ENCODE measurements at places on chromosomes 6 and 20.

DNA sequence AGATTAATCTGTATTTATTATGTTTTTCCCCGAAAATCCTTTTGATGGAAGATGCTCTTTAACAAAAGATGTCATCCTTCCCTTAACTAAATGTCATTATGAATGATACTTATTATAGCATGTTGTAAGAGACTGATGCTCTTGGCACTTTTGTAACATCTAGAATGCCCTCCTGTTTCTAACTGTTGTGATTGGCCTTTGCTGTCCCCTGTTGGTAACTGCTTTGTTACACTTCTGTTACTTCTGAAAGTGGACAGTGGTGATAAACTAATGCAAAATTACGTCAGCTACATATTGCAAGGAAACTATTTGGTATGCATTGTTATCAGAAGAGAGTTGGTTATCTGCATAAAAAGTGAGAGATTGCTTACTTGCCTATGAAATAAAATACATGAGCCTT lies 5.8 kb downstream of the TTK start:
- DNase-seq, result no peak

DNA sequence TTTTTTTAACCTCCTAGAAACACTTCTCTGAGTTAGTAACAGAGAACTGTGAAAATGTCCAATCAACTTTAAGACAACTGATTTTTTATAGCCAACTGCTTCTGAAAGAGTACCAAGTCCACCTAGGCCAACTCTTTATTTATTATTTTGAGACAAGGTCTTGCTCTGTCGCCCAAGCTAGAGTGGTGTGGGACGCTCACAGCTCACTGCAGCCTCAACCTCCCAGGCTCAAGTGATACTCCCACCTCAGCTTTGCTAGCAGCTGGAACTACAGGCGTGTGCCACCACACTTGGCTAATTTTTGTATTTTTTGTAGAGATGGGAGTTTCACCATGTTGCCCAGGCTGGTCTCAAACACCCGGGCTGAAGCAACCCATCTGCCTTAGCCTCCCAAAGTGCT lies 331.6 kb downstream of the RNGTT start:
- no peak for DNase-seq

DNA sequence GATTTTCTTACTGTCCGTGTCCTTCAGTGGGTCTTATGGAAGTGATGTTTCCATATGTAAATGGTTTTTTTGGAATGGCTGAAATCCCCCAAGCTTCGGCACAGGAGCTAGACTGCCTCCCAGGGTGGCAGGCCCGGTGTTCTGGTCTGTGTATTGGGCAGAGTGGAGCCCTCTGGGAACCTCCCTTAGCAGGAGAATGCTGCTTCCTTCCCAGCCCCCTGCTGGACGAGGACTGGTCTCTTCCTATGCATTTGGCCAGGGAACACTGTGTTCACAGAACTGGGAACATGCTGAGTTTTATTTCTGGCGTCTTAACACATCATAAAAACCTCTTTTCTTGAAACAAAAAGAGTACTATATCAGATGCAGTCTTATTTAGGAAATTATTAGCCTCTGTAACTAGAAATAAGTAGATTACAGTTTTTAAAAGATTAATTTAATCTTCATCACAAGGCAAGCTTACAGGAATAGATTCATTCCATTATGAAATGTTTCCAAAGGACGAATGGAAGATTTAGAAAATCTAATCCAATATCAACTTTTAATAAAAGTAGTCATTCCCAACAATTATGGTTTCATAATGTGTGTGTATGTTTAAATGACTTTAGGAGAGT lies 56.6 kb downstream of the SYTL3 start:
- peak; percentile 60 for DNase-seq

DNA sequence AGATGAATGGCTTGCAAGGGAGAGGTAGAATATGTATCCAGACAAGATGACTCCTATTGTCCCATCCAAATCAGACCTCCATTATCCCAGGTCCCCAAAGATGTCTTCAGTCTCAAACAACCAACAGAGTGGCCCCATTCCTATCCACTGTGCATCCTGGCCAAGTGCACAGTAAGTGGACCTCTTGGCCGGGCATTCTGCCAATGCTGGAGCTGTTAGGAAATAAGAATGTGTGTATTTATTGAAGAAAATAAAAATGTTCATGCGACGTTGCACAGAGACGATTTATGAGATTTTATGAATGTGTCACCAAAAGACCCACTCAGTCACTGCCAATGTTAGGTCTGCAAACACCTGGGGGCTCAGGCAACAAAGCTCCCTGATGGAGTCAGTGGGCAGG lies 196.0 kb downstream of the MAFB start:
- no peak for DNase-seq

GRCh38 chr6:151044465-151045441 lies 179.3 kb downstream of the MTHFD1L start:
- DNase-seq, result peak; percentile 93

- DNase-seq, result no peak
Observed at GRCh38 chr6:137488150-137489045, 5.8 kb downstream of the OLIG3 start.

- no peak for DNase-seq
Observed at GRCh38 chr20:9457136-9457535, 57.3 kb upstream of the LAMP5 start.

DNA sequence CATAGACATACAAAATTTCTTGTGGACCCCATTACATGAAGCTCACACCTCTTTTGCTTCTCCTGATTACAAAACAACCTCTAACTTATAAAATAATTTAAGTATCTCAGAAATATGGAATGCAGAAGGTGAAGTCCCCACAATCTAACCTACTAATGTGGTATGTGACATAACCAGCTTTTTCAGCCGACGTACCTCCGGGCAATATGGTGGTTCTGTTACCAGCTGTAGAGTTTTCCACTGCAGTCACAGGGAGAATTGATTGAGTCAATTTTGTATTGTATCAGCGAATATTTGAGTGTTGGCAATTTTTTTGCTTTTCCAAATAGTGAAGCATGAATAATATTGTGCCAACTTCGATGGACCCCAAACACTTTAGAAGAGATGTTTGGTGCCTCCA lies 15.7 kb upstream of the SPO11 start:
- no peak for DNase-seq

GRCh38 chr20:20060234-20060998 lies 8.1 kb downstream of the CFAP61 start:
- DNase-seq, result no peak

GRCh38 chr6:14533446-14533845 lies 415.9 kb downstream of the CD83 start:
- no peak for DNase-seq

DNA sequence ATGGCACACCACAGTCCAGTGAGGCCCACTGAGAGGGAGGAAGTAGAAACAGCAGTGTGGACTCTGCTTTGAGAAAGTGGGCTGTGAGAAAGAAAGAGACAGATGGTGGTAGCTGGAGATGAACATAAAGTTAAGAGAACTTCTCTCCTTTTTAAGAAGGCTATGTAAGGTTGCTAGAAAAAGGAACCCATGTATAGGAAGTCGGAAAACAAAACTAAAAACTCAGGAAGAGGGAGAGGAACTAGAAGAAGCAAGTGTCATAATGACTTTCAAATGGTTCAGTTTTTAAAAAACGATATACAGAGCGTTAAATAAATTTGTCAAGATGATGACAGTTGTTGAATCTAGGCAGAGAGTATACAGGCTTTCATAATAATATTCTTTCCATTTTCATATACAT lies 25.4 kb upstream of the GMNN start:
- DNase-seq, result no peak

GRCh38 chr6:16766043-16766536 lies 4.8 kb upstream of the ATXN1 start:
- peak; percentile 98 for DNase-seq

- DNase-seq, result no peak
Observed at GRCh38 chr6:139313784-139314545, 22.2 kb upstream of the TXLNB start.

- DNase-seq, result no peak
Observed at GRCh38 chr20:39036011-39036410, 73.9 kb downstream of the DHX35 start.

Data from PC-3 (cell line).